Stimulated activated CD8-positive, alpha-beta memory T cell treated with anti-CD3 and anti-CD28 coated beads, Interleukin-4, amount 100 ng/mL, for 48 hours (primary cell): ENCODE measurements at places on chromosomes 13 and 19.

GRCh38 chr19:6423499-6424194 is 964 bp downstream of the KHSRP start:
- DNase-seq: peak; percentile 65

DNA sequence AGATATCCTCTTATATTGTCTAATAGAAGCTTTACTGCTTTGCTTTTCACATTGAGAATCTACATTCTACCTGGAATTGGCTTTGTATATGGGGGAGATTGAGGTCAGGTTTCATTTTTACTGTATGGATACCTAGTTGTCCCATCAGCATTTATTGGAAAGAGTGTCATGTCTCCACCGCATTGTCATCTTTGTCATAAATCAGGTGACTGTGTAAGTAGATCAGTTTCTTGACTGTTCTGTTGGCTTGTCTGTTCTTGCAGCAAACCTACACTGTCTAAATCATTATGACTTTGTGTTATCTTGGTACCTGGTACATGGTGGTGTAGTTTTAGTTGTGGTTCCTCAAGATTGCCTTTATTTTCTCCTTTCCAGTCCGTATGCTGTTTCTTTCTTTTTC is 5.8 kb downstream of the URI1 start:
- DNase-seq: no peak

- DNase-seq: no peak
Measured at GRCh38 chr19:31261019-31261602, 88.1 kb downstream of the TSHZ3 start.

GRCh38 chr19:3345850-3346460 is 20.4 kb upstream of the NFIC start:
- no peak for DNase-seq

- no peak for DNase-seq
Measured at GRCh38 chr13:101217086-101217485, 199.2 kb downstream of the NALCN start.

DNA sequence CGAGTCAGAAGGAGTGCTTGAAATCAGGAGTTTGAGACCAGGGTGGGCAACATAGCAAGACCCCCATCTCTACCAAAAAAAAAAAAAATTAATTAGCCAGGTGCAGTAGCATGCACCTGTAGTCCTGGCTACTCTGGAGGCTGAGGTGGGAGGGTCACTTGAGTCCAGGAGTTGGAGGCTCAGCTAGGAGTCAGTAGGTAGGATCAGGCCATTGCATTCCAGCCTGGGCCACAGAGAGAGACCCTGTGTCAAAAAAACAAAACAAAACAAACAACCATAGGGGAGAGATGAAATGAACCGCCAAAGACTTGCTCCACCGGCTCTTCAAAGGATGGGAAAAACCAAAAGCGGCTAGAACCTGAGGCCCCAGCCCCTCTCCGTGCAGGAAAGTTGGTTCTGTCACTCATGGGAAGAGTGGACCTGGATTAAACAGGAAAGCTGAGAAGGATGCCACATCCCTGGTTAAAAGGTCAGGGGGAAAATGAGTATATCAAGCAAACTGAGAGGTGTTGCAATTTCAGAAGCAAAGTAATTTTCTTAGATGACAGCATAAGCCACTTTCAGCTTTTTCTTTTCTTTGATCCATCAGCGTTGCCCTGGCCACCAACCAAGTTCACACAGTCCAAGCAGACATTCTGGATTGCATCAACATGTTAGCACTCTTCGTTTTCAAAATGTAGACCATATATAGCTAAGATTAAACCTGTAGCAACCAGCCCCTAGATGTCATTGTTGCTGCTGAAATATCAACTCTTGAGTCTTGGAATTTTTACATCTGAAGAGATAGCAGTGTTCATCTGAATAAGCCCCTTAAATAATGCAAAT is 8.9 kb upstream of the ZNF507 start:
- DNase-seq: no peak

GRCh38 chr19:1316466-1316865 is 30.8 kb downstream of the EFNA2 start:
- DNase-seq: no peak

- no peak for DNase-seq
Measured at GRCh38 chr19:50567052-50567841, 988 bp downstream of the LRRC4B start.

- no peak for DNase-seq
Measured at GRCh38 chr13:99756281-99756680, 215.3 kb downstream of the ZIC5 start.

GRCh38 chr19:2477732-2478191 is 1.8 kb downstream of the GADD45B start:
- DNase-seq: peak; percentile 53

DNA sequence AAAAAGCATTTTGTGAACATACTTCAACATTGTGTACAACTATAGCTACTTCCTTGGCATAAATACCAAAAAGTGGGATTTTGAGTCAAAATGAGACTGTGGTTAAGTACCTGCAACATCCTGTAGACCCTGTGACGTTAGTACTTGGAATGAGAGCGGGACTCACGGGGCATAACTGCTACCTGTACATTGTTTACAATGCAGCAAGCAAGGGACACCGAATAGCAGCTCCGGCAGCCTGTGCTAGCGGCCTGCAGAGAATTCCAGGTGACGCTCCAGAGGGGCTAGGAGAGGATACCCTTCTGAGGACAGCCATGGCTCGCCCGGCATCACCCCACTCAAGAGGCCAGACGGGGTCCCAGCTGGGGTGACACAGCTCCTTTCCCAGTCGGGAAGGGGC is 824 bp upstream of the ZNF331 start:
- peak; percentile 37 for DNase-seq

- DNase-seq: no peak
Measured at GRCh38 chr13:27137759-27138158, 33.9 kb downstream of the USP12 start.

- DNase-seq: no peak
Measured at GRCh38 chr13:107322228-107322627, 754.3 kb upstream of the ARGLU1 start.

- no peak for DNase-seq
Measured at GRCh38 chr13:46606970-46607369, 54.0 kb downstream of the LRCH1 start.

- no peak for DNase-seq
Measured at GRCh38 chr13:107765724-107766401, 449.5 kb downstream of the LIG4 start.

DNA sequence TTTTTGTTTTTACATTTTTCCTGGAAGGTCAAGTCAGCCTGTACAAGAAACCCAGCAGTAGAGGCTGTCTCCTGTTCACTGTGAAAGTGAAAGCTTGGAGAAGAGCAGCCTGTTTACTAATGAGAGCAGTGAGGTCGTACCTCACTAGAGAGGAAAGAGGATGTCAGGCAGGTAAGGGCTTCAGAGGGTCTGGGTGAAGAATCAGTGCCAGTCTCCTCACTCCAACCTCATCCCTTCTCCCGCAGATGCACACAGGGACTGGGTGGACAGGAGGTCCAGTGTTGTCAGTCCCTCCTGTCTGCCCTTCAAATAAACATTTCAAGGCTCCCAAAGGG is 462.5 kb downstream of the KLF5 start:
- no peak for DNase-seq

DNA sequence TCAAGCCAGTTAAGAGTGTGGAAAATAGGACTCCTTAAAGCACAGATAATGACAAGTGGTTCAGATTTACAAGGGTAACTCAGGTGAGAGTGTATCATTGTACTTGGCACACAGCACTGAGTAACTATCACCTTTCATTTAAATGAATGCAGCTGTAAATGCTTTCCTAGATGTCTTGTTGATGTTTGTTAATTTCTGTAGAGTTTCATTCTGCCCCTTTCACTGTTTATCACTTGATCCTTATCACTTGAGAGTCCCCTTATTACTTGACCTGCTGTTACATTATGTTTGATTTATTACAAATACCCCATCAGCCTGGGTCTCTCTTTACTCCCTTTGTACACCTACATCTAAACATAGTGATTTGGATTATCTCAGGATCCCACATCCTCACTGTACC is 38.1 kb upstream of the ZNF527 start:
- no peak for DNase-seq

DNA sequence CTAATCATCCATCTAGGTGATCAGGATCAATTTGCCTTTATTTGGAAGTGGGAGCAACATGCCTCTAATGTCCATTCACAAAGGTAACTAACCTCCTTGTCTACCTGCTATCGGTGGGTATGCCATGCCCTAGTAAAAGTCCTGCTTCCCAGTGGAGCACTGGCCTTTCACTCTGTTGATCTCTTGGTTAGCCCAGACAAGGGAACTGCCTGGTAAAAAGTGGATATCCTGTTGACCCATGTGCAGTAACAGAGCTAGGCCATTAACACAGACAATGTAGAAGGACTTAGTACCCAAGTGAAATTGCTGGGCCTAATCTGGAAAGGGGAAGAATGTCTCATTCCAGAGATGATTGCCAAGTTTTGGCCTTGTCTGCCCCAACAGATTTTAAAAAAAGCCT is 171.5 kb upstream of the CSNK1A1L start:
- no peak for DNase-seq

DNA sequence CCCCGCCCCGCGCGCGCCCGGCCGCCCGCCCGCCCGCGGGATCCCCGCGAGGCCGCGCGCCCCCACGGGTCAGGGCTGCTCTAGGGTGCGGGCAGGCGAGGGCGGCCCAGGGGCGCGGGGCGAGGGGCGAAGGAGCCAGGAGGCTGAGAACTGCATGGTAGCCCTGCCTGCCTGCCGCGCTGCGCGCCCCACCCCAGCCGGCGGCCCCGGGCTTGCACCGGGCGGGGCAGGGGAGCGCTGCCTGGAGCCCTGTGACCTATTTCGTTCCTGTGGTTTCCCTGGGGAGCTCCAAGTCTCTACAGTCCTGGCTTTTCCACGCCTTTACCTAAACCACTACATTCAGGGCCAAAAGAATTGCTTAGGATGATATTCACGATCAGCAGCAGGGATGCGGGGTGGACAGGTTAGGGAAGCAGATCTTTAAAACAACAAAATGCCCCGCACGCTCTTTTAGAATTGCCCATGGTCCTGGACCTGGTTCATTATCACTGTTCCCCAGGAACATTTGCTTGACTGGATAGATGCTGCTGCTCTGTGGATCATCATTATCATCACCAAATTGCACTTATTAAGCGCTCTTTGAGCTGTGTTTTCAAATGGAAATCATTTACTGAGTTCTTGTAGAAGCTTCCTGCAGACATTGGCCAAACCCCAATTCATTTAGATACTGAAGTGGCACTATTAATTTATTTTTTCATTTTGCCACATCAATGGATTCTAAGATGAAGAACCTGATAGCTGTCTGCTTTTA is 421 bp upstream of the GPR12 start:
- DNase-seq: no peak

- no peak for DNase-seq
Measured at GRCh38 chr13:38518328-38518727, 168.5 kb upstream of the FREM2 start.

DNA sequence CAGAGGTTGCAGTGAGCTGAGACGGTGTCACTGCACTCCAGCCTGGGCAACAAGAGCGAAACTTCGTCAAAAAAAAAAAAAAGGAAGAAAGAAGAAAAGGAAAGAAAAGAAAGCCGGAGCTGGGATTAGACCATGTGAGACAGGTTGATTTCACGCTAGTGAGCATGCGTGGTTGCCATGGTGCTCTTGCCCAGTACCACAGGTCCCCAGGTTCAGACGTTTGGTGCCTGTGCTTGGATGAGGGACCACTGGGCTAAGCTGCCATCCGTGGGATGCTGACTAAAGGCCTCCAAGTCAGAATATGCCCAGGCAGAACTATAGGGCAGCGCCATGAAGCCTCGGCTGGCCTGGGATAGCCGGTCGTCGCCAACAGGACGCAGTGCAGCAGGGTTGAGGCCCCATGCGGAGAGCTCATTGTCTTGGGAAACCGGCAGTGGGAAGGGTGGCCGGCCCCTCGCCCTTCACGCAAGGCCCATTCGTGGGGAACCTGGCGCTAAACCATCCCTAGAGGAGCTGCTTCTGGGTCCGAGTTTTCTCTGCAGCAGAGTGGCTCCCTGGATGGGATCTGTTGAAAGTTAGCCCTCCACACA is 7.2 kb upstream of the TEX101 start:
- no peak for DNase-seq

DNA sequence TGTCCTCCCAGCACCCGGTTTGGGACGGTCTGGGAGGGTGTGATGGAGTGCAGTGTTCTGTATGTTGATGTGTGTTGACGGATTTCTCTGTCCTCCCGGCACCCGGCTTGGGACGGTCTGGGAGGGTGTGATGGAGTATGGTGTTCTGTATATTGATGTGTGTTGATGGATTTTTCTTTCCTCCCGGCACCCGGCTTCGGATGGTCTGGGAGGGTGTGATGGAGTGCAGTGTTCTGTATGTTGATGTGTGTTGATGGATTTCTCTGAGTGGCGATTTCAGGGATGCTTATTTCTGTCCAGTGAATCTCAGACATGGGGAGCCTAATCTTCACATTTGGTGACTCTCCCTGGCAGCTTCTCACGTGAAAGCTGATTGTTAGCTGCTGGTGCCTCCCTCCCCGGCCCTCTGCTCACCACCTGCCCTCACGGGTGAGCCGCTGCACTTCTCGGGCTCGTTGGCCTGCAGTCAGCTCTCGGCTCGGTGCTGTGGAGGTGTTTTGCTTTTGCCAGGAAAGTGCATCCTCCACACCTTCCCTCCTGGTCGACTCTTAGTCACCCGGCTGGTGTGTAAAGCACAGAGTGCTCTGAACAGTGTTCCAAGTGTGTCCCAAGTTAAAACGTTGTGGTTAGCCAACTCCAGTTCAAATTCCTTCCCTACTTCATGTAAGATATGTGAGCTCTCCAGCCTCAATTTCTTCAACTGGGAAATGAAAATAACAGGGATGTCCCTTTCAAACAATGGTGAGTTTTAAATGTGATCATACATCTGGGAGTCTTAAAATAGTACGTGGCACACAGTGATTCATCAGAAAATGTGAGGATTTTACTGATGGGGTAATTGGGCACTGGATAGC is 54.6 kb downstream of the ATP11A start:
- DNase-seq: no peak

DNA sequence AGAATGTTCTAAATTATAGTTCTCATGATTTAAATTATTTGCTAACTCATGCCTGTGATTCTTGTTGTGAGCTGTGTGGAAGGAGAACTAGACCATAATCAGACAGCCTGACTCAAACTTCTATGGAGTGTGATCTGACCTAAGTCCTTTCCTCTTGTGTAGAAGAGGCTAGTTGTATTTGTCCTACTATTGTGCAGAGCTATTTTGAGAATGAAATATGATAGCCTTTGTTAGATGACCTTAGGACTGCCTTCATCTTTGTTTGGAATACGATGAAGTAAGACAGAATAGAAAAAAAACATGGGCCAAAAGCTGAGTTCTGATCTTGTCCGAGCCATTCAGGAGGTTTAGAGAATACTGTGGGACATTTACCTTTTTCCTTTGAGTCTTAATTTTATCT is 119.4 kb downstream of the STOML3 start:
- no peak for DNase-seq

DNA sequence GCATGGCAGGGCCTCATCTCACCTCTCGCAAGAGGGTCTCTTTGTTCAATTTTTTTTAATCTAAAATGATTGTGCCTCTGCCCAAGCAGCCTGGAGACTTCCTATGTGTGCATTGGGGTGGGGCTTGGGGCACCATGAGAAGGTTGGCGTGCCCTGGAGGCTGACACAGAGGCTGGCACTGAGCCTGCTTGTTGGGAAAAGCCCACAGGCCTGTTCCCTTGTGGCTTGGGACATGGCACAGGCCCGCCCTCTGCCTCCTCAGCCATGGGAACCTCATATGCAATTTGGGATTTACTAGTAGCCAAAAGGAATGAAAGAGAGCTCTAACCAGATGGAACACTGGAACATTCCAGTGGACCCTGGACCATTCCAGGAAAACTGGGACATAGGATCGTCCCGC is 8.0 kb downstream of the FXYD3 start:
- DNase-seq: no peak

- no peak for DNase-seq
Measured at GRCh38 chr19:14502334-14503092, 6.6 kb upstream of the GIPC1 start.
